Daoy (cell line): ENCODE measurements at places on chromosomes 3 and 15.

GRCh38 chr3:106699122-106699521 is 678.1 kb upstream of the CCDC54 start:
- DNase-seq = peak; percentile 24

DNA sequence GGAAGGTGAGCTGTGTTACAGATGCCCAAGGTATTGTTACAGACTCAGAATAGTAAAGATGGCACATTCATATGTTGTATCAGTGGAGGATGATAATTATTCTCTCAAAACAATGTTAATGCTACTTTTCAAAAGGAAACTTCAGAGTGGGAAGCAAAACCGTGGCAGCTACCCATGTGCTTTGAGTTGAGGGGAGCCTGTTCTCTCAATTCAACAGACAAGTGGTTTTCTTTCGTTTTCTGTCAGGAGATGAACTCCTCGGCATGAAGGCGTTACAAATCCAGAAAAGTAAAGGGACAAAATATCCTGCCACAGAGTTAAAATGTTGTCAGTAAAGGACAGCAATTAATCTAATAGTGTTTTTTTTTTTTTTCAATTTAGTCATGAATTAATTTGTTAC is 629.4 kb upstream of the GBE1 start:
- no peak for DNase-seq

DNA sequence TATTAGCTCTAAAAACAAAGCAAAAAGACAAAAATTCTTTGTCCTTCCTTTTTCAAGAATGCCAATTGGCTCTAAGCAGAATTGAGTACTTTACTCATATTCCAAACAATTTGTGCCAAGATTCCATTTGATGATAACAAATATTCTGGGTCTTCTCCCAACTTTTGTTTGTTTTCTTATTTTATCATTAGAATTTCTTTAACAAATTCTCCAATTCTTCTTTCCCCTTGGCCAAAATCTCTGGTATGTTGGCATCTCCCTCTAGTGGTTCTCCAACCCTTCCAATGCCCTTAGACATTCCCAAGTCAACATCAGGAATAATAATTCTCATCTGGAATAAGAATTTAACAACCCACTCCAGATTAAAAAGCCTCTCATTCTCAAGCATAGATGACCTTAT is 5.3 kb downstream of the CPOX start:
- DNase-seq = no peak

GRCh38 chr3:148535001-148535400 is 162.7 kb upstream of the AGTR1 start:
- no peak for DNase-seq

GRCh38 chr3:146544929-146545528 is 622 bp upstream of the PLSCR1 start:
- DNase-seq = no peak

DNA sequence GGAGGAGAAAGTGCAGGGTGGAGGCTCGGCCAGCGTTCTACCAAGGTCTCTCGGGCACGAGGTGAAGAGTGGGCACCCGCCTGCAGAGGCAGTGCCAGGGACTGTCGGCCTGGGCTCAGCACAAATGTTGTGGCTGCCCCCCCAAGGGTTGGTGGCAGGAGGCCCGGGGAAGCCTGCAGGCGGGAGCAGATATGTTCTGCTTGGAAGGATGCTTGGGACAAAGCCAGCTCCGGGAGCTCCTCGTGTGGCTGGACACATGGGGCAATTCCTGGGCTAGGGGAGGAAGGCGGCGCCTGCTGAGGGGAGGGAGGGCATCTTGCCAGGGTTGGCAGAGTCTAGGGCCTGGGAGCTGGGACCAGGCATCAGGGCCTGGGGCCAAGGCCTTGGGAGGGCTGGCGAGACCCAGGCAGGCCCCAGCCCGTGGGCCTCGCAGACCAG is 30.4 kb upstream of the FBLN2 start:
- DNase-seq = peak; percentile 38

DNA sequence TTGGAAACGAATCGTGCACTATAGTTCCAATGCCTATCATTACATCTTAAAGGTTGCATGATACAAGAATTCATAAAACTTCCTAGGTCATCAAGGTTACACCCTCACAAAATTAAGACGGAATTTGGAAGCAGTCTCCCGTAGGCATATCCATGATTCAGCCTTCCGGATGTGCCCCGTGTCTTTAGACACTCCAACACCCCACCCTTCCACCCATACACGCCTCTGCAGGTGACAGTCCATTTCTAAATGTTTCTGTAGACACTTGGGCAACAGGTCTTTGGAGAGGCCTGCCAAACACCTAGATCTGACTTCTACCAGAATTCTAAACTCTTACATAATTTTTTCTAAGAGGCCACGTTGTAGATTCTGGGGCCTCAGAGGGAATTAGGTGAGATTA is 49.8 kb downstream of the LDHAL6B start:
- DNase-seq = no peak
